ENCODE measurements at places on chromosomes 4 and X.

DNA sequence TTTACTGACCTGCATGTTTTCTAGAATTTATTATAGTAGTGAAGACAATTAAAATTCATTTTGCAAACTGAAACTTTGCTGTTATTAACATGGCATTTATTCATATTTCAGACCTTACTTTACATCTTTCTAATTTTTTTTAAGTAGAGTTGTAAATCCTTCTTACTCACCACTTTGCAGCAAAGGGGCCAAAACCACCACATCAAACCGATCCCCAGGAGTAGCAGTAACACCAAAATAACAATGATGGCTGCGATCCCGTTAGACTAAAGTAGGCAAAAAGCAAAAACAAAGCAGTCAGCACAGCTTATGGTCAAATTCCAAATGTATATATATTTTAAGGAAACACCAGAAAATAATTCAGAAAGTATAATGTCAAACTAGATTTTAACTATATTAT is 64.7 kb downstream of the ANTXR2 start:
- peaks cover 62% of the 10 kb centered on the region for H3K4me1 ChIP-seq
- DNase-seq, result no peak
- no peak overlapping the region for H3K4me3 ChIP-seq
- H3K36me3 ChIP-seq, result peaks cover 62% of the 10 kb centered on the region
- no peaks in the 10 kb centered on the region for H3K27me3 ChIP-seq

GRCh38 chr4:185941461-185941860 is 127.5 kb upstream of the TLR3 start:
- no peak overlapping the region for H3K4me3 ChIP-seq
- no peaks in the 10 kb centered on the region for H3K36me3 ChIP-seq
- H3K27me3 ChIP-seq, result peaks cover 2% of the 10 kb centered on the region

- H3K36me3 ChIP-seq, result peaks cover 41% of the 10 kb centered on the region
- H3K4me1 ChIP-seq, result peaks cover 43% of the 10 kb centered on the region
- H3K27me3 ChIP-seq, result no peaks in the 10 kb centered on the region
These were observed 108.8 kb downstream of the ZNF827 start for GRCh38 chr4:145829629-145830395.

- no peak overlapping the region for H3K27ac ChIP-seq
- no peak for DNase-seq
- peaks cover 51% of the 10 kb centered on the region for H3K36me3 ChIP-seq
- no peaks in the 10 kb centered on the region for H3K27me3 ChIP-seq
- H3K4me1 ChIP-seq, result no peaks in the 10 kb centered on the region
These were observed 51.7 kb downstream of the ARFIP1 start for GRCh38 chr4:152831416-152831815.

DNA sequence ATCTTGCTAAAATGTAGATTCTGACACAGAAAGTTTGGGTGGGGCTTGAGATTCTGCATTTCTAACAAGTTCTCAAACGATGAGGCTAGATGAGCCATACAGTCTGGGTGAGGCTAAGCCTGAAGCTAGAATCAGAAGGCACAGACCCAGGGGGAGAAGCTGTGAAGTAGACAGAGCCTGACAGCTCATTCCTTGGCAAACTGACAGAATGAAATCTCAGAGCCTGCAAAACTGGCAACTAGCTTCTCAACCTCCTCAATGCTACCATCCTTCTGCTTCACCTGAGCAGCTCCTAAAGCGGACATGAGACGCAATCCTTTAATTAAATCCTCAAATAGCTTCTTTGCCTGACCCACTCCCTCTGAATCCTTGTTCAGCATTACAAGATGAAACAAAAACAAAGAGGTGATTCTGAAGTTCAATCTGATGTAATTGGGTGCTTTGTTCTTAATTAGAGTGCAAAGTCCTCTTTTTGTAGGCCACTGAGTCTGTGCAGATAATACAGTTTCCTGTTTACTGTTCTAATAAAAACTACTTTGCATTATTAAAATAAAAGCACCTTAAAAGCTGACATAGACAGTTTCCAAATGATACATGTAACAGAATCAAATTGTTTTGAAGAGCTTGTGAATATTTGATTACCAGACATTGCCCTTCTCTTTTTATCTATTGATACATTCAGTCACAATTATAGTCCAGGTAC is 71.0 kb upstream of the BMP2K start:
- no peak for DNase-seq
- no peak overlapping the region for H3K4me3 ChIP-seq
- H3K27me3 ChIP-seq, result no peaks in the 10 kb centered on the region
- H3K4me1 ChIP-seq, result no peaks in the 10 kb centered on the region

- no peak overlapping the region for H3K27ac ChIP-seq
- peaks cover 7% of the 10 kb centered on the region for H3K27me3 ChIP-seq
- no peaks in the 10 kb centered on the region for H3K36me3 ChIP-seq
- no peak overlapping the region for H3K4me3 ChIP-seq
These were observed 37.2 kb upstream of the PTPN13 start for GRCh38 chr4:86556791-86557415.

Data from activated CD8-positive, alpha-beta T cell treated with anti-CD3 and anti-CD28 coated beads, Interleukin-2, amount 10 ng/mL, durations not matched to agents 7 days and 5 days (primary cell).